Stimulated activated CD8-positive, alpha-beta memory T cell treated with anti-CD3 and anti-CD28 coated beads, Interleukin-2, amount 100 ng/mL, for 48 hours (primary cell): ENCODE measurements at places on chromosomes 11 and 22.

DNA sequence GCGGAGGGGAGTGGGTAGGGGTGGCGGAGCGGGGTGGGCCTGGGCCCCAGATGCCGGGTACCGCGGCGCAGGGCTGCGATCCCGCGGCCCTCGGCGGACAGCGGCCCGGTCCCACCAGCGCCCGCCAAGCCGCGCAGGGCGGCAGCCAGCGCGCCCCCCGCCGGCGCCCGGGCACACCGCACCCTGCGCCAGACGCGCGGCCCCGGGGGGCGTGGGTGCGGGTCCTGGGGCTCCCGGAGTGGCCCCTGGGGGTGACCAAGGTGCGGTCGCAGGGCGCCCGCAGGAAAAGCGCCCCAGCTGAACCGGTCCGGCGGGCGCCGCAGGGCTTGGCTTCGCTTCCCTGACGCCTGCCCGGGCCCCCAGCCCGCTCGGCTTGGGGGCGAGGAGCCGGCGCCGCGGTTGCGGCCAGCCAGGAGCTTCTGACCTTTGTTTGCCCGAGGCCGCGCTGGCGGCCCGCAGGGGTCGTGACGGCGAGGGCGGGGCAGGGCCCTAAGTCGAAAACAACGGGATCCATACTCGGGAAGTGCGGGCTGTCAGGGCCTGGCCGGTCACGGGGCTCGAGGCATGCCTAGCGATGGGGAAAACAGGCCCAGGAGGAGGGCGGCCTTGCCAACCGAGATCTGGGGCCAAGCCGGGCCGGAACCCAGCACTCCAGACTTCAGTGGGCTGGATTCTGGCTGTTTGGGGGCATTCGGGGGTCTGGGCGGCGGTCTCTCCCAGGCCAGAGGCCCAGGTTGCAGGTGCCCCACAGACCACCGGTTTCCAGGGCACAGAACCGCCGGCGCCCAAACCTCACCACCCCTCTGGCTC, 581 bp upstream of the AP5B1 start:
- DNase-seq: no peak

- no peak for DNase-seq
Measured at GRCh38 chr11:77038825-77039326, 4.7 kb downstream of the B3GNT6 start.

DNA sequence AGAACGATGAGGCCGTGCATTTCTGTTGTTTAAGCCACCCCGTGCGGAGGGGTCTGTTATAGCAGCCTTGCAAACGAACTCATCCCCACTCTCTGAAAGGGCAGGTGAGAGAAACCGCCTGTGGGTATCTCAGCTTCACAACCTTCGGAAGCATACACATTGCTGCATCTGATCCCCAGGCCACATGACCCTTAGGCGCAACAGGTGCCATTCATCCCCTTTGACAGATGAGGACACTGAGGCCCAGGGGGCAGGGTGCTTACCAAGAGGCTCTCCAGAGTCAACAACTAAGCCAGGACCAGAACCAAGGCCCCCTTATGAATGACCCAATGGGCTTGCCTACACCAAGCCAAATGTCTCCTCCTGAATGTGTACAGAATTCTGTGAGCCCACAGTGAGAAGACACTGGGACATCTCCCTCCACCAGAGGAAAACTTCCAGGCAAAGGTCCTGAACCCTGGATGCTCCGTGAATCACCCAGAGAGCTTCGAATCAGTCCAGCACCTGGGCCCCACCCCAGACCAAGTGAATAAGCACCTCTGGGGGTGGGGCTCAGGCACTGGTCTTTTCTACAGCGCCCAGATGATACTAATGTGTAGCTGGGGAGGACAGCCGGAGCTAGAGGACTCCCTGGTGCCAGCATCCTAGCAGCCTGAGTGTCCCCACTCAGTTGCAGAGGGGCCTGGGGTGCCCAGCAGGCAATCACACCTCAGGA, 83.2 kb downstream of the BUD13 start:
- no peak for DNase-seq

DNA sequence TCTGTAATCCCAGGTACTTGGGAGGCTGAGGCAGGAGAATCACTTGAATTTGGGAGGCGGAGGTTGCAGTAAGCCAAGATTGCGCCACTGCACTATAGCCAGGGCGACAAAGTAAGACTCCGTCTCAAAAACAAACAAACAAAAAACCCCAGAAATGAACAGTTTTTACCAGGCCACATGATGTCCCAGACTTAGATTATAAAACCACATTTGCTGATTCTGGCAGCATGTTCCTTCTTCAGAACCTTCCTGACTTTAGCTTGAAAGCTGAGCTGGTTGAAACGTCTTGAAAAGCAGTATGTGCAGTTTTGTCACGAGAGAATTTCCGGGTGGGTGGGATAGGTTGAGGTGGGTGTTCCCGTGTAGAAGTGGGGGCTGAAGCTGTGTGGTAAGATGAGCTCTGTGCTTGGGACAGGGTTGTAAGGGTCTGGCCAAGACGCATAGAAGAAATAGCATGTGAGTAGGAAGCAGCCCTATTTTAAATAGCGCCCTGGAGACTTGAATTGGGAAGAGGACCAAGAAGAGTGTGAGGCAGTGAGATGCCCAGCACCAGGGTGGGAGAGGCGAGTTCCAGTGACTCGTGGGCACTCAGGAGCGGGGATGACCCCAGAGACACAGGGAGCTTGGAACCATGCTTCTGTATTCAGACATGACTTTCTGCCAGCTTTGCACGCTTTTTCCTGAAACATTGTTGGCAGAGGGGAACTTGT, 7.6 kb downstream of the AP2A2 start:
- DNase-seq: no peak

- DNase-seq: no peak
Measured at GRCh38 chr22:35369996-35370395, 10.9 kb upstream of the HMOX1 start.
